ENCODE measurements at places on chromosomes 5 and 9. TPM values are rescaled to one million over a fixed set of nuclear protein-coding genes. Genes with fewer than 3 reads are reported as not detected.

DNA sequence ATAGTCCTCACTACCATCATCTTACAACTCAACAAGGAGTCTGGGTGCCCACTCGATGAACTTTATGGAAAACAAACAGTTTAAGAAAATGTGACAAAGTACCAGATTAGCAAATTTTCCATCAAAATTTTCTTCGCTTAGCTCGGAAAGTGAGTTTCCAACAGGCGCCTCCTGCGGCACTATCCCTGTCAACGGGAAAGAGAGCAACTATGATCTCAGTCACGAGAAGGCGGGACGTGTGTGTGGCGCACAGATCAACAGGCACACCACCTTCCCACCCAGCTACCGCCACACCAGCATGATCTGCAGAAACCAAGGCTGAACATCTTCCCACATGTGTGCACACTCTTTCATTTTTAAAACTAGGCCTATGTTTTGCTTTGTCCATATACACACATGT lies 13.7 kb upstream of the INPP5E start:
- no peak for DNase-seq

DNA sequence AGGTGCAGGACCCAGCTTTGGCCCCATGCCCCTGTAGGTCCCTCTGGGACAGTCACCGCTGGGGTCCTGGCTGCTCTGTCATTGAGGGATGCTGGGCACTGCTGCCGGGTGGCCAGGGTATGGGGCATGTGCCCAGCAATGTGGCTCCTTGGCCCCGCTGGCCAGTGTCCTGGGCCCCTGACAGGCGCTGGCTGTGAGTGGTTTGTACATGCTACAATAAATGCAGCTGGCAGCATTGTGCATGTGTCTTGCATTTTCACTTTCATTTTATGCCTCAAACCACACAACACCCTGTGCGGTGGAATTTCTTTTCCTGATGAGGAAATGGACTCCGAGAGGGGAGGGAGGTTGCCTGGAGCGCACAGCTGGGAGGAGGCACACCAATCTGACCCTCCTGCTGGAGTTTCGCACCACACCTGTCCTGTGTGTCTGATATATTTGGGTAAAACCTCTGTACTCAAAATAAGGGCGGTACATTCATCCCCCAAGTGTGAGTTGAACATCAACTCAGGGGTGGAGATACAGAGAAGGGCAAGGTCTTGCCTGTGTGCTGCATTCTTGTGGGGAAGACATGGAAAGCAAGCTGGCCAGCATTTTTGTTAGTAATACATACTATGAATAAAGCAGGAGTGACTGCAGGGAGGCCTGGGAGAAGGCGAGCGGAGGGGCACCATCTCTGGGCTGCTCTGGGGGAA lies 11.7 kb downstream of the TSPAN17 start:
- DNase-seq, result no peak

DNA sequence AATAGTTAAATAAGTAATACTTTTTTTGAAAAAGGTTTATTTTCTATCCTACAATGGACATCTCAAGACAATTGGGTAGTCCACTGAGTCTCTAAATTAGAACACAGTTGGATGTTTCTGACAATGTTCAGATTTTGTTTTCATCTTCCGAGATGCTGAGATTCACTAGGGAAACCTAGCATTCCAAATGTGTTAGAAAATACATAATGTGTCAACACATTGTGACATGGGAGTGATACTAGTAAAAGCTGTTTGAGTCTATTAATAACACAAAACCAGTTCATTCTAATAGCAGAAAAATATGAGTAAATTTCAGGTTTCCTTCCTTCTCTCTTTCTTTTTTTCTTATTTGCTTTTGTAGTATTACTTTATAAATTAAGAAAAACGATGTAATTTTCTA lies 68.2 kb upstream of the CDH10 start:
- no peak for DNase-seq

GRCh38 chr9:117375956-117376355 lies 38.9 kb downstream of the ASTN2 start:
- DNase-seq, result no peak

- DNase-seq, result no peak
Measured at GRCh38 chr5:177131019-177131320, 2.6 kb upstream of the NSD1 start.

GABRA6 gene
- total RNA-seq, result not detected

ITK gene
- 8.1 TPM for total RNA-seq

SCAMP1 gene
- total RNA-seq, result 35.9 TPM

ABCA1 gene
- total RNA-seq, result 49.0 TPM

STING1 gene
- total RNA-seq, result 102 TPM

CBY3 gene
- not detected for total RNA-seq
